Tibial artery (tissue), 4 donors: ENCODE measurements at places on chromosomes 7 and 10.

DNA sequence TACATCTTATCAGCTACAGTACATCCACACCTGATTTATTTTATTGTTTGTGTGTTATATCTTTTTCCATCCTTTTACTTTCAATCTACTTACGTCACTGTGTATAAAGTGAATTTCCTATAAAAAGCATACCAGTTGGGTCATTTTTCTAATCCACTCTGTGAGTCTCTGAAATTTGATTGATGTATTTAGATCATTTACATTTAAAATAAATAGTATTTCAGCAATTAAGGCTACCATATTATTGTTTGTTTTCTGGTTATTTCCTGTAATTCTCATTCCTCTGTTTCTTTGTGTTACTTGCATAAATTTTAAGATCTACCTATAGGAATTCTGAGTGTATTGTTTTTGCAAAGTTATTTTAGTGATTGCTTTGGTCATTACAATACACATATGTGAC is 53.7 kb downstream of the VSTM4 start:
- DNase-seq = no peak

GRCh38 chr10:80855348-80855971 is 317.8 kb downstream of the SH2D4B start:
- no peak for DNase-seq

DNA sequence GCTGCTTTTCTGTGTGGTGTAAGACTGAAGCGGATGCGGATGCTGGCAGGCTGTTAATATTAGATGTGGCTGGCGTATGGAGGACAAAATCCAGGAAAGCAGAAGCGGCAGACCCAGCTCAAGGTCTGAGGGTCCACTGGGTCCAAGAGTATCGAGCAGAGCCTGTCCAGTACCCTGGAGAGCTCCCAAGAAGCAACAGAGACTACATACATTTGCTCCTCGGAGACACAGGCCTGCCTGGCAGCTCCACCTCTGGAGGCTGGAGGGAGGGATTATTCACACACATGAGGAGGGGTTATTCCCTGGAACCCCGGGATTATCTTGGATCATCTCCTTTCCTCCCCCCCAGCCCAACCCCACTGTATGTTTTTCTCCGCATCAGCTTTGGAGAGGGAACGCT is 31.3 kb upstream of the LOXL4 start:
- DNase-seq = no peak

DNA sequence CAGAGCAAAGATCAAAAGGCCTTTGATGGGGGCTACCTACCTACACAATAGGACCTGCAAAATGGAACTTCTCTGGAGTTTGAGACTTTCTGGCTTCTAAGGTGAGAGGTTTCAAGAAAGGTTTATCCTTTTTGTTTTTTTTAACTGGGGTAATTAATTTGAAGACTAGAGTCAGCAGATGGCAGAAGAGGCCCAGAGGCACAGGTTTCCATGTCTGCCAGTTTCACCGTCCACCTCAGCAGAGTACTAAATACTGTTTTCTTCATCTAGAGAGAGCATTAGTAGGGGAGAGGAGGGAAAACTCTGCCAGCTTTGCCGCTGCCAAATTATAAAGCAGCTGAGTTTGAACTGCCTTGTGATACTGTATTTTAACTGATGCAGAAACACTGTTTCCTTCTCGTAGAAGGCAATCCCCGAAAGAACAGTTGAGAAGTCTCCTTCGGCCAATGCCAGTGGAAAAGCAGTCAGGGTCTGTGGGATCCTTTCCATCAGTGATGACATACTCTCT is 138.7 kb downstream of the SLC25A13 start:
- no peak for DNase-seq

DNA sequence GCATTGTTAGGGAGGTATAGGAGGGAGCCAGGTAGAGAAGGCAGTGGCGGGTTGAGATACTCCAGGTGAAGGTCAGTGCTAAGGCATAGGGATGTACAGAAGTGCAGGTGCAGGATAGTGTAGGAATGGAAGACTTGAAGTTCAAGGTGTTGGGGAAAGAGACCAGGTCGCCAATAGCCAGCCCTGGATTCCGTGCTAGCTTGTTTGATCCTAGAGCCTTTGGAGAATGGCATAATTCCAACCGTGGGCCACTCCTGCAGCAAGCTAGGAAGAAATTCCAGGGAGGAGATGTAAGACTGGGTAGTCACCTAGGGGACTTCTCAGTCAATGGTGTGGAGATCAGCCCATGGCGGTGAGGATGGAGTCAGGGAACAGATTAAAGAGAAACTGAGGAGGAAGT is 272.7 kb downstream of the RPS24 start:
- DNase-seq = no peak

- DNase-seq = no peak
Observed at GRCh38 chr10:78609976-78610375, 458.8 kb upstream of the ZMIZ1 start.

GRCh38 chr7:45659496-45660139 is 85.5 kb downstream of the ADCY1 start:
- DNase-seq = no peak

GRCh38 chr7:108285778-108286177 is 155.6 kb upstream of the LAMB4 start:
- DNase-seq = no peak

DNA sequence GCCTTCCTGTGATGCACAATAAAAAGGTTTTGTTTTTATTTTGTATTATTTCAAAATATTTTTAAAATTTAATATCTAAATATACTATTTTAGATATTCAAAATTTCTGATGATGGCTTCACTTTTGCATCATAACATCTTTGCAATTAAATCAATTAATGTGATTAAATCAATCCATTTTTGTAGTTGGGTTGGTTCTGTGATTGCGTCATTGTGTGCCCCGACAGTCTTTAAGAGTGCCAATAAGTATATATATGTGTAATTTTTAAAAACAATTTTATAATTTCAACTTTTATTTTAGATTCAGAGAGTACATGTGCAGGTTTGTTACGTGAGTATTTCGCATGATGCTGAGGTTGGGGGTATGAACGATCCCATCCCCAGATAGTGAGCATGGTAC is 70.5 kb downstream of the SEPTIN14 start:
- no peak for DNase-seq

- no peak for DNase-seq
Observed at GRCh38 chr7:129872054-129872453, 80.7 kb downstream of the UBE2H start.
